ENCODE measurements at places on chromosomes 12 and 14. TPM values are rescaled to one million over a fixed set of nuclear protein-coding genes. Genes with fewer than 3 reads are reported as not detected.
A peak's percentile ranks its signal among the peaks of the same experiment; 100 is the strongest.

GRCh38 chr14:50954811-50955372 lies 10.6 kb upstream of the PYGL start:
- peak; percentile 48 for DNase-seq
- peaks cover 10% of the 10 kb centered on the region for H3K4me1 ChIP-seq
- peak overlapping the region; percentile 93 for H3K27ac ChIP-seq
- H3K27me3 ChIP-seq, result no peaks in the 10 kb centered on the region

GRCh38 chr14:54686219-54686870 lies 119.4 kb downstream of the SAMD4A start:
- H3K27me3 ChIP-seq, result no peaks in the 10 kb centered on the region
- H3K4me3 ChIP-seq, result peak overlapping the region; percentile 5
- H3K4me1 ChIP-seq, result peaks cover 54% of the 10 kb centered on the region
- no peaks in the 10 kb centered on the region for H3K36me3 ChIP-seq
- DNase-seq, result peak; percentile 95

The GPR68 gene
- total RNA-seq, result 0.50 TPM

DNA sequence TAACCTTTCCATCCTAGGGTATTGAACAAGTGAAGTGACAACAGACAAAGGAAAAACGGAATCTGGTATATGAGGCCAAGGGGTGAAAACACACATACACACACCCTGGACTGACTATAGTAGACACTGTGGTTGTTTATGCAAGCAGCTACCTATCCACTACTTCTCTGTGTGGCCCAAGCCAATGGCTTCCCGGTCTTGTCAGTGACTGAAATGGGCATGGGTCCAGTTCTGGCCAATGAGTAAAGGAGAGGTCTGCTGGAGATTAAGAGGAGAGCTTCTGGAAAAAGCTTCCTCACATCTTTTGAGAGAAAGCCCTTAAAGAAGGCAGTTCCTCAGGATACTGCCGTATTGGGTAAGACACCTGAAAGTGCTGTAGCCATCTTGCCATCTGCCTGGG lies 19.3 kb downstream of the MBIP start:
- peaks cover 30% of the 10 kb centered on the region for H3K36me3 ChIP-seq
- no peaks in the 10 kb centered on the region for H3K4me1 ChIP-seq
- H3K4me3 ChIP-seq, result no peak overlapping the region
- DNase-seq, result peak; percentile 8

GRCh38 chr12:96098631-96099030 lies 63.2 kb upstream of the LTA4H start:
- no peak overlapping the region for H3K4me3 ChIP-seq
- H3K4me1 ChIP-seq, result no peaks in the 10 kb centered on the region
- H3K27ac ChIP-seq, result no peak overlapping the region
- DNase-seq, result no peak

The KRT4 gene
- not detected for total RNA-seq

DNA sequence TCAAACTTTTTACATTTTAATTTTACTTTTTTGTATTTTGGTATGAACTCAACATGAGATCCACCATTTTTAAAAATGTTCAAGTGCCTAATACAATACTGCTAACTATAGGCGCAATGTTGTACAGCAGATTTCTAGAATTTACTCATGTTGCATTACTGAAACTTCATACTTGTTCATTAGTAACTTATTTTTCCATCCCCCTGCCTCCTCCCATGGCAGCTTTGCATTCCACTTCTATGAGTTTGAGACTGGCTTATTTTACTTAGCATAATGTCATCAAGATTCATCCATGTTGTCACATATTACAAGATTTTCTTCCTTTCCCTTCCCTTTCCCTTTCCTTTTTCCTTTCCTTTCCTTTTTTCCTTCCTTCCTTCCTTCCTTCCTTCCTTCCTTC lies 825.9 kb downstream of the SLC16A7 start:
- H3K4me3 ChIP-seq, result no peak overlapping the region
- no peak overlapping the region for H3K27ac ChIP-seq
- no peaks in the 10 kb centered on the region for H3K27me3 ChIP-seq
- DNase-seq, result peak; percentile 1

DNA sequence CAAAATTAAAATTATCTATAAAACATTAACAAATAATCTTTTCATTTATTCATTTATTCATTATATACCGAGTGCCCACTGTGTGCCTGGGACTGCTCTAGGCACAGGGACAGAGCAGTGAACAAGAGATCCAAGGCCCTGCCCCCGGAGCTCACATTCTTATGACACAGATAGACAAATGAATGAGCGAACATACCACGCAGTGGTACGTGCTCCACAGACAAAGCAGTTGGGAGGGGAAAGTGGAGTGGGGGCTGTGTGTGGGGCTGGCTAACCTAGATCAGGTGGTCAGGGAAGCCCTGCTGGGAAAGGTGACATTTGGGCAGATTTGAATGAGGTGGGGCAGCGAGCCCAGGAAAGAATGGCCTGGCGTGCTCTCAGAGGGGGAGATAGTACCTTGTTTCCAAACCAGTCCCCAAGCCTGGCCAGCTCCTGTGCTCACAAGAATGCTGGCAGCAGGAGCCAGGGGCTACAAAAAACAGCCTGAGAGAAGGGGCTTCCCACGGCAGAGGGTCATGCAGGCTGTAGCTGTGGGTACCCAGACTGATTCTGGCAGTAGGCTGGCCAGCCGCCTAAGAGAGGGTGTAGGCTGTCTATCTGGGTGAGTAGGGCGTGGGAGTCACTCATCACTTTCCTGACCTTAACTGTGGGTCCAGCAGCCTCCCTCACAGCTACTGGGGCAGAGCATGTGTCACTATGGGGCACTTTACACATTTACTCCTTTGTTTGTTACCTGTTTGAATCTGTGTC lies 57.8 kb upstream of the ACTN1 start:
- no peak overlapping the region for H3K4me3 ChIP-seq
- H3K4me1 ChIP-seq, result peaks cover 46% of the 10 kb centered on the region

GRCh38 chr12:41706376-41706775 lies 438.3 kb downstream of the GXYLT1 start:
- H3K4me1 ChIP-seq, result no peaks in the 10 kb centered on the region
- H3K27ac ChIP-seq, result no peak overlapping the region
- no peak overlapping the region for H3K4me3 ChIP-seq
- no peak for DNase-seq
- no peaks in the 10 kb centered on the region for H3K27me3 ChIP-seq
